ENCODE measurements at places on chromosomes 2 and 18.

GRCh38 chr18:29154196-29154757 lies 977.3 kb upstream of the CDH2 start:
- DNase-seq, result no peak

- no peak for DNase-seq
These were observed 6.3 kb downstream of the HRH4 start for GRCh38 chr18:24466771-24467170.

GRCh38 chr2:107588181-107588580 lies 238.5 kb upstream of the RGPD4 start:
- no peak for DNase-seq

DNA sequence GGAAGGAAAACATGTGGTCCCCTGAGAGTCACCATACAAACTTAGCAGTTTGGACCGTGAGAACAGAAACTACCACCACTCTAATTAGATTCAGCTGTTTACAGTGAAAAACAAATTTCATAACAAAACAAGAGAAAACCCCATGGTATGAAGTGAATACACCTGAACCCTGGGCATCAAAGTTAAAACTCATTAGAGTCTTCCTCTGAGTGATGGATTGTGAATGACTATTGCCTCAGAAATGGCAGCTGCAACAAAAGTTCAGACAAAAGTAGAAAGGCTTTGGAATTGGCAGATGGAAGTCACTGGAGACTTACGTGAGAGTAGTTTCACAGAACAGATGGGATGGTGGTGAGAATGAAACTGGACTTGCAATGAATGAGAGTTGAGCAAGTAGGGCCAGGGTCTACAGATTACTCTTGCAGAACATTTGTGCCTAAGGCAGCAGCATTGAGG lies 98.0 kb downstream of the AAK1 start:
- no peak for DNase-seq

All from sciatic nerve (tissue), 2 donors.